ENCODE measurements at places on chromosomes 4 and X.

DNA sequence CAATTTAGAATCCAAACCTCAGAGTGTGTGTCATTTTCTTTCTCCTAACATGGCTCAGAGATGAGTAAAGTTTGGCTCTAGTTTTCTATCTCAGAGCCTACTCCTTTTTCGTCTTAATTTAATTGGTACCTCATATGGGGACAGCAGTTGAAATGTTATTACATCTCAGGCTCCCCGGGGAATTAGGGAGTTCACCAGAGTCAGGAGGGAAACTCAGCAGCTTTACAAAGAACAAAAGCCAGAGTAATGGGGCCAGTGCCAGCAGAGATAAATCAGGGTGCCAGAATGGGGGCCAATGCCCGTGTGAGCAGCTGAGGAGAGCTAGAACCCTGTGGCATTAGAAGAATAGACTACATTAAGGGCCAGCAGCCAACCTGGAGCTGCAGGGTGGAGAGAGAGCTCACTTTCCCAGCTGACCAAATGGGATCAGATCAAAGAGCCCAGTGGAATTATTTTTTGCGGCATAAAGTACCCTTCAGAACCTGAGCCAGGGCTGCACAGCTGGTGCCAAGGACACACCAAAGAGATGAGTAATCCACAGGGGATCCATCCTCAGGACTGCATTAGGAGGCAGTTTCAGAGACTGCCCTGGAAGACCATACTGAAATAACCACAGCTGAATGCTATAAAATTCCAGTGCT lies 207.1 kb upstream of the DKK2 start:
- peak; percentile 23 for DNase-seq

DNA sequence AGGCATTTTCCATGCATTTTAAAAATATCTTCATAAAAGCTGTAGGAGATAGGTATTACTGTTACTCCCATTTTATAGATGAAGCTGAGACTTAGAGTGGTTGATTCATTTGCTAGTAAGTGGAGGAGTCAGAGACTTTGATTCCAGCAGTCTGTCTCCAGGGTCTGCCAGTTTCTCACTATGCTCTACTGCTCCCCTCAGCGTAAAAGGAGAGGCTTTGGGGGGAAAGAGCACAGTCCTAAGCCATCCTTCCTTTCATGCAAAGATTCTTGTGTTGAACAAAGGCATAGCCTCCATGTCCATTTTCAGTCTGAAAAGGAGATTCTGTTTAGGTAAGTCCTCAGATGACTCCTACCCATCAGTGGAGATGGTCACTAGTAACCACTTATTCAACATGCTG lies 117.7 kb upstream of the TMEM150C start:
- no peak for DNase-seq

DNA sequence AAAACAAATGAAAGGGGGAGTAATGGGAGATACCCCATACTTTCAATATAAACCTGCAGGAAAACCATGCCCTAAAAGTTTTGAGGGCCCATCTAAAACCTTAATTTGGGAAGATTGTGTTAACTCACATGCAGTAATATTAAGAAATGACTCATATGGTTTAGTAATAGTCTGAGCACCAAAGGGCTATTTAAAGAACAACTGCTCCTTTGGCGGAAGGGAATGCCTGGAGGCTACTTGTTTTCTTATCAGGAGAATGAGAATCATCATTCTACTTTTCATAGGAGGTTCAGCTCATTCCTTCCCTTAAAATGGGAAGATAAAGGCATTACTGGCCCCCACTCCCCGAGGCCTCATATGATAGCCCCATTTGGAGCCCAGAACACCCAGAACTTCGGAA lies 47.6 kb downstream of the SPIN3 start:
- DNase-seq, result peak; percentile 7

DNA sequence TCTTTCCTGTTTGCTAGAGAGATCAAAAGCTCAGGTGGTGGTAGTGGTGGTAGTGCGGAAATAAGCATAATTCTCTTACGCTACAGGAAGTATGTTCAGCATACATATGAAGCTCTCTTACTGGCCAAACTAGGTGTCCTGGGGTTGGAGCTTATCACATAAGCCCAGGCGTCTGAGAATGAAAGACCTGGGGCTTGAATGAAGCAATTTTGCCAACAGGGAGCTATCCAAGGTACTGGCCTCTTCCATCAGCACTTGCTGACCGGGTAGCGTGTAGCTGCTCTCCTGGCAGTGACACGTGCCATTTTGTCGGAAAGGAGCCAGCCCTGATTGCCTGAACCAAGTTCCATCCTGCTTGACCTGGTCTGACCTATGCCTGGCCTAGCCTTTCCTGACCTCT lies 65.9 kb upstream of the HPF1 start:
- DNase-seq, result no peak

GRCh38 chr4:66294638-66295037 lies 624.3 kb upstream of the EPHA5 start:
- no peak for DNase-seq

GRCh38 chr4:84578540-84579402 lies 4.2 kb upstream of the CDS1 start:
- DNase-seq, result no peak

DNA sequence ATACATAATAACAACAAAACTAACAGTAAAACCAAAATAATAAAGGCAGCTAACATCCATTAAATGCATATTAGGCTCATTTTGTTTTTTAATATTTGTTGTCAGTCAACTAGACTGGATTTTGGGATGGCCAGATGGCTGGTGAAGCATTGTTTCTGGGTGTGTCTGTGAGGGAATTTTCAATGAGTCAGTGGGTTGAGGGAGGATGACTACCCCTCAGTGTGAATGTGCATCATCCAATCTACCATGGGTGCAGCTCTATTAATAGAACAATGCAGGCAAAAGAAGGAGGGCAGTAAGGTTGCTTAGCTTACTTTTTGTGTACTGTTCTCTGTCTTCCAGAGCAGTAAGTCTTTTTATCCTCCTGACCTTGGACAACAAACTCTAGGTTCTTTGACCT lies 484.2 kb upstream of the HS3ST1 start:
- peak; percentile 18 for DNase-seq

GRCh38 chr4:181911420-181911819 lies 331.8 kb upstream of the TENM3 start:
- DNase-seq, result no peak

DNA sequence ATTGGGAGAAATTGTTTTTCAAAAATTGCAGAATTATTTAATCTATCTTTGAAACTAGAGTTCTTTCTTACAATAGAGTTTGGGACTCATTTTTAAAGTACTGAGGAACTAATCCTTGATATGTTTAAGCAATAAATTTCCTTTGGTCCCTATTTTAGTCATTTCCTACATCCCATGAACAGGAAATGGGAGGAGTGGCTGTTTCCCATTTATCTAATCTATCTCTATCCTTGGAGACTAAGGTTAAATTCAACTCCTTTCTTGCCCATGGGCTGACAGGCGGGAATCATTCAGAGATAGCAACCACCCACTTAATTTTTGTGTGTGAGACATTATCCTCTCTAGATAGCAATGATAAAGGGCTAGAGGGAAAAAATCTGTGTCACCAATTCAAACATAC lies 131.6 kb upstream of the EMCN start:
- no peak for DNase-seq

DNA sequence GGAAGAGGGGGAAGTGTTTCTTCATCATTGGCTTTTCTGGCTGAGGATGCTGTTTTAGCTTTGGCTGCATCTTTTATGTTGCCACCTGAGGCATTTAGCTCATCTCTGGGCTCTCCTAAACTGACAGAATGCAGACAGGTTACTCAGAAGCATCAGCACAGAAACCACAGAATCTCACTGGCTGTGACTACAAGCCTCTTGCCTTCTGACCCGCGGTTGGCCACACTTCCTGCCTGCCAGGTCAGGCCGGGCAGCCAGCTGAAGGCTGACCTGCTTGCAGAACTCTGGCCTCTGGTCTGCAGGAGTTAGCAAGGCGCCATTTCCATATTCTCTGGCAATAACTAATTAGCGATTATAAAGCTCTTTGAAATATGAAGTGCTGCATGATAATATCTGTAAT lies 366.5 kb downstream of the MID1IP1 start:
- no peak for DNase-seq

DNA sequence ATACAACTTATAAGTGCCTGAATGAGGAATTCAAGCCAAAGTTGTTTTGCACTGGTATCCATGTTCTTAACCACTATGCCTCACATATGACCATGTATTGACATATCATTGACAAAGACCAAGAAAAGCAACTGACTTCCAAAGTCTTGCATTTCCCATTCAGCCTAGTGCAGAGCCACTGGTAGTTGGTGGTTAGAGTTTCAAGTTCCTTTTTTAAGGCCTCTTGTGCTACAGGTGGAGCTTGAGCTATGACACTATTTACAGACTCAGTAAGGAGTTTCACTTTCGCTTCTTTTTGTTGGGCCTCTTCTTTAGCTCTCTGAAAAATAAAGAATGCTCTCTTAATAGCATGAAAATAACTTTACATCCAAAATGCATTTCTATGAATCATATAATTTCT lies 763.0 kb downstream of the DMD start:
- no peak for DNase-seq

DNA sequence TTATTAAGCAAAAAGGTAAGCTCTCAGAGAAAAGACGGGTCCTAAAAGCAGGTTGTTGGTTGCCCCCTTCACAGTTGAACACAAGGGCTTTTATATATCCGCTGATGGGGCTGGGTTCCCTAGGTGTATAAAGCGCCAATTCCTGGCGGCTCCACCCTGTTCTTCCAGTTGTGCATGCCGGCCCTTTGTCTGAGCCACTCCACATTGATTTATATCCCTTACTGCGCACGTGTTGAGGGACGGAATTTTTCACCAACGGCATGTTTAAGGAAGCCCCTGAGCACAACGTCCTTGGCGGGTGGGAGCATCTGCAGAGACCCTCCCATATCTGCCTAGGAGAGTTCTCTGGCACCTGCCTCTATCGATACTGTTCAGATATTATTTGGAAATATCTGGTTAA lies 135.7 kb downstream of the DTHD1 start:
- no peak for DNase-seq

DNA sequence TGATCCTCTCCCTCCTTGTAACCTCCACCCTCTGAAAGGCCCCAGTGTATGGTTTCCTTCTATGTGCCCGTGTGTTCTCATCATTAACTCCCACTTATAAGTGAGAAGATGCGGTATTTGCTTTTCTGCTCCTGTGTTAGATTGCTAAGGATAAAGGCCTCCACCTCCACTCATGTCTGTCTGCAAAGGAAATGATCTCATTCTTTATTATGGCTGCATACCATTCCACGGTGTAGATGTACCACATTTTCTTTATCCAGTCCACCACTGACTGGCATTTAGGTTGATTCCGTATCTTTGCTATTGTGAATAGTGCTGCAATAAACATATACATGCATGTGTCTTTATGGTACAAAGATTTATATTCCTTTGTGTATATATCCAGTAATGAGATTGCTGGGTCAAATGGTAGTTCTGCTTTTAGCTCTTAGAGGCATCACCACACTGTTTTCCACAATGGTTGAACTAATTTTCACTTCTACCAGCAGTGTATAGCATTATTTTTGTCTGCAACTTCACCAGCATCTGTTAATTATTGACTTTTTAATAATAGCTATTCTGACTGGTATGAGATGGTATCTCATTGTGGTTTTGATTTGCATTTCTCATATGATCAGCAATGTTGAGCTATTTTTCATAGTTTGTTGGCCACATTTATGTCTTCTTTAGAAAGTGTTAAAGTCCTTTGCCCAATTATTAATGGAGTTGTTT lies 1030.9 kb downstream of the FSTL5 start:
- no peak for DNase-seq

- DNase-seq, result no peak
These were observed 169.3 kb downstream of the PPARGC1A start for GRCh38 chr4:23720556-23720955.

DNA sequence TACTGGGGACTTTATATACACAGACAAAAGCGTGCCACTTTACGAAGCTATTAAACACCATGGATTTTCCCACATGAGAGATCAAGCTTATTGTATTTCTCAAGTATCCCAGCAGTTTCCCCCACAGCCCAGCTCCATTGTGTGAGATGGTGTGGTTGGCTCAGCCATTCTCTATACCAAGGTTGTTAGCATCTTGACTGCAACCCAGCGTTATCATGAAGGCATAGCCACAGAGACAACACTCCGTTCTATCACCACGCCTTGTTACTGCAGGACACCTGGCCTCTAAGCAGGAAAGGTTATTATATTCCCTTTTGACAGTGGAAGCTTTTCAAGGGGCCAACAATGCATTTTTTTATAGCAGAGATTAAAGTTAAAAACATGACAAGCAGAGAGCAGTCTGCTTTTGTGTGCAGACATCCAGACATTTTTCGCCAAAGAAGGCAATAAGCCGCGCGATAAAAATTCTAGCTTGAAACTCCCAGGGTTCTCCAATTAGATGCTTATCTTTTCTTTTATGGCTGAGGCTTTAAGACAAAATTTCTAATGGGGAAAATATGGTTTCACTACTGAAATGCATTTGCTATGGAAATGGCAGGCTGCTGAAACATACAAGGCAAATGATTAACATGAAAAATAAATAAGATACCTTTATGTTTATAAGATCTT lies 206.1 kb downstream of the MID1 start:
- no peak for DNase-seq

- DNase-seq, result no peak
These were observed 268.4 kb upstream of the MAGEB18 start for GRCh38 chrX:25869761-25870160.

GRCh38 chr4:145375416-145375815 lies 106.2 kb upstream of the SMAD1 start:
- no peak for DNase-seq

GRCh38 chrX:100659431-100660137 lies 15.6 kb downstream of the SRPX2 start:
- DNase-seq, result no peak

DNA sequence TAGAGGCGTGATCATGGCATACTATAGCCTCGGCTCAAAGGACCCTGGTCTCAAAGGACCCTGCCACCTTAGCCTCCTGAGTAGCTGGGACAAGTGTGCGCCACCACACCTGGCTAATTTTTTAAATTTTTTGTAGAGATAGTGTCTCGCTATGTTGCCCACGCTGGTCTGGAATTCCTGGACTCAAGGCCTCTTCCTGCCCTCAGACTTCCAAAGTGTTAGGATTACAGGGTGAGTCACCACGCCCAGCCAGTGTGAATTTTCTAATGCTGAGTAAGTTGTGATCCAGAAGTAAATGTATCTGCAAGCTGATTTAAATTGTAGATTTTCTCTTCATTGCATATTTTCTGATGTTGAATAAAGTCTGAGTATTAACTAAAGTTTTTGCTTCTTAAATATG lies 2.6 kb upstream of the ZNF674 start:
- DNase-seq, result peak; percentile 16
